ENCODE measurements at places on chromosomes 2 and 18.

GRCh38 chr2:37982147-37982582, 57.1 kb downstream of the RMDN2 start:
- DNase-seq, result peak; percentile 79

- DNase-seq, result no peak
These were observed 12.7 kb downstream of the CNDP2 start for GRCh38 chr18:74508821-74509225.

DNA sequence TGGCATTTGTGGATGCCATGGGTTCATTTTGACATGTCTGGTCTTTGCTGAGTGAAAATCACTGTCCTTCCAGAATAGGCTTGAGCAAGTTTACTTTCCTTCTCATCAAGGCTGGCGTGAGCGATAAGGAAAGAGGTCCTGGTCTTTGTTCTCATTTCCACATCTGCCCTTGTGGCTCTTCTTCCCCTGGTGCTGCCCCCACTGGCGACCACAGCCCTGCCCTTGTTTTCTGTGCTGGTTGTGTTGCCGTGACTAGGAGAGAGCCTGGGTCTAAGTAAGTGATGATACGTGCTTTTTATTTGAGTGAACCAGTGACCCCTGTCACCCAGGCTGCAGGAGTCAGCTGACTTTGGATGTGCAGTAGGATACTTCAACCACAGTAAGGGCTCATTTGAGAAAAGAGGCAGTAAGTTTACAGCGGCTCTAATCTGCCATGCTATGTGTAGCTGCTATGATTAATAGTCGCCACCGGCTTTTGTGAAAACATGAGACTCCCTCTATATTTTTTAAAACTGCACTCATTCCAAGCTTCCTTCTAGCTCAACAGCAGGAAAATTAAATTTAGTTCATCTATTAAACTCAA, 441.7 kb downstream of the RNF144A start:
- no peak for DNase-seq

DNA sequence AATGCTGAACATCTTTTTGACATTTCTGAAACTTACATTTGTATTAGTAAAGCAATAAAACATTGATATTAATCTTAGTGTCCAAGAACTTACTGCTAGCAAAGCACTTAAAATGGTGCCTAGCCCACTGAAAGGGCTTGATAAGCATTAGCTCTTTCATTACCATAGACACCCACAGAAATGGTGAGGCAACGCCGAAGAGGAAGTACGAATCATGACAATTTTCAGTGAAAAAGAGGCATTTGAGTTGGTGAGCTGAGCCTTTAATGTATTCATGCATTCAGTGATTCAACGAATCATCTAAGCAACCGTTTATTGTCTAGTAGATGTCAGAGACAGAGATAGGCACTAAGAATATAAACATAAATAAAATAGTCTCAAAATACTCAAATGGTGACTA, 101.1 kb downstream of the PIGN start:
- no peak for DNase-seq

All from B cell (primary cell).